Right atrium auricular region (tissue), 2 donors: ENCODE measurements at places on chromosomes 2 and 18. TPM values are rescaled to one million over a fixed set of nuclear protein-coding genes. Genes with fewer than 3 reads are reported as not detected.

GRCh38 chr2:19033240-19033639 is 325.2 kb downstream of the OSR1 start:
- H3K27ac ChIP-seq: no peak overlapping the region
- no peak for DNase-seq
- H3K27me3 ChIP-seq: no peaks in the 10 kb centered on the region
- no peaks in the 10 kb centered on the region for H3K36me3 ChIP-seq
- no peak overlapping the region for H3K4me3 ChIP-seq

GRCh38 chr2:29246383-29247300 is 131.4 kb downstream of the CLIP4 start:
- no peak overlapping the region for H3K27ac ChIP-seq
- no peaks in the 10 kb centered on the region for H3K27me3 ChIP-seq

- H3K36me3 ChIP-seq: no peaks in the 10 kb centered on the region
- H3K27me3 ChIP-seq: no peaks in the 10 kb centered on the region
- no peaks in the 10 kb centered on the region for H3K4me1 ChIP-seq
- DNase-seq: no peak
- no peak overlapping the region for H3K4me3 ChIP-seq
These were observed 312.4 kb downstream of the METTL4 start for GRCh38 chr18:2258954-2259353.

DNA sequence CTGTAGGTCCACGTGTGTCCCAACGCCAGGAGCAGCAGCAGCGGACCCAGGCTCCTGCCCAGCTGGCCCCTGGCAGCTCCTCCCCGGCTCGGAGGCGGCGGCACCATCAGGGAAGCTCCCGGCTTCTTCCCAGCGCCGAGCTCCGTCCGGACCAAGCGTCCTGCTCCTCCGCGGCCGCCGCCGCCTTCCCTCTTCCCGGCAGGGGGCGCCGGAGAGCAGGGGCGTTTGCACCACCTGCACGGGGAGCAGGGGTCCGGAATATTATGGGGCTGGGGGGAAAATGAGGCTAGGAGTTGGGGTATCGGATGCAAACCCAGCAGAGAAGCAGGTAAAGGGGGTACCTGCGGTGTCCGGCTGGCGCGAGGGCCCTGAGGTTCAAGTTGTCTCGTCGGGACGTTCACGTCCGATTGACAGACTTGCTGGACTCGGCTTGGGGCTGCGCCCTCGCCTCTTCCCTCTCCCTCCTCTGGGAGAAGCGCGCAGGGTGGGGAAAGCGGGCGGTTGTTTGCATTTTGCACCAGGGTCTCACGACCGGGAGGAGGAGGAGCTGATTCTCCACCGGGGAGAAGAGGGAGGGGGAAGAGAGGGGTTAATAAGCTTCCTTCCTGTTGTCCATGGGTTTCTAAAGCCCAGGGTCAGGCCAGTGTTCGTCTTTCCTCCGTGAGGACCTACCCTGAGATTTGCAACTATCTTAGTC is at the start of gene CCBE1:
Gene CCBE1, minus strand, starts transcription at position 188 of the 697 bp plus-strand sequence.
- peaks cover 26% of the 10 kb centered on the region for H3K4me1 ChIP-seq
- no peaks in the 10 kb centered on the region for H3K36me3 ChIP-seq
- H3K27me3 ChIP-seq: no peaks in the 10 kb centered on the region
- DNase-seq: peak; percentile 59
- H3K4me3 ChIP-seq: peak within 1 kb of the TSS; percentile 49

GRCh38 chr18:31657823-31658669 is 26.3 kb downstream of the B4GALT6 start:
- no peaks in the 10 kb centered on the region for H3K36me3 ChIP-seq
- H3K4me3 ChIP-seq: no peak overlapping the region
- H3K27ac ChIP-seq: no peak overlapping the region

DNA sequence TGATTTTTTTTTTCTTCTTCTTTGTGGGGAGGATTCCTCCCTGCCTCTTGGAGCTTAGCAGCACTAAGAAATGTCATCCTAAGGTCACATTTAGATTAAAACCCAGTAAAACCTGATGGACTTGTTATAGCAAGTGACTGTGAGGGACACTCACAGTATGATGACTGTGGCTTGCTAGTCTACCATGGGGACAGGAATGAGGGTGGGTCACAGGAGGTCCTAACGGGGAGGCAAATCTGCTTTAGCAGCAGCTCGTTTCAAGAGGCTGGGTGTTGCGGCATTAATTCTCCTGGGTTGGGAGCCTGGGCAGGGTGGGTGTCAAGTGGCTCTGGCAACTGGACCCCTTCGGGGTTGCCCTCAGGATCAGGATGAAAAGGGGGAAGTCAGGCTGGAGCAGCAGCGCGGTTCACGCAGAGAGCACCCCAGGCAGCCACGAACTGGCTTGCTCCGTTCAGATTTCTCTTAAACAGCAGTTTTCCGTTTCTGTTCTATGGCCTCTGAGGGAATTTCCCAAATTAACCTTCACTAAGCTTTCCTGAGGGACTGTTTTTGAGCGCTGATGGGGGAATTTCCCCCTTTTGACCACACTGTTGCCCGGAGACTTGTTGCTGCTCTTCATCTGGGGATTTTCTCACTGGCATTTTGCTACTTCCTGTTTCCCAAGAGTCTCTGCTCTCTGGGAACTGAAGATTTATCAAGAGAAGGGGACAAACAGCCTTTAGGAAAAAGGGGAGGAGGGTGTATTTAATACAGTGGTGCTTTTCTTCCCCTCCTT is 59.8 kb upstream of the PELI1 start:
- H3K36me3 ChIP-seq: no peaks in the 10 kb centered on the region
- no peak for DNase-seq
- H3K27ac ChIP-seq: peak overlapping the region; percentile 80
- peaks cover 34% of the 10 kb centered on the region for H3K4me1 ChIP-seq

GRCh38 chr2:112960230-112960825 is 17.5 kb upstream of the IL36G start:
- no peaks in the 10 kb centered on the region for H3K4me1 ChIP-seq
- H3K27me3 ChIP-seq: no peaks in the 10 kb centered on the region
- DNase-seq: no peak

- peaks cover 32% of the 10 kb centered on the region for H3K4me1 ChIP-seq
- H3K36me3 ChIP-seq: peaks cover 7% of the 10 kb centered on the region
- DNase-seq: no peak
- H3K4me3 ChIP-seq: no peak overlapping the region
- no peak overlapping the region for H3K27ac ChIP-seq
- no peaks in the 10 kb centered on the region for H3K27me3 ChIP-seq
These were observed 64.1 kb downstream of the ZCCHC2 start for GRCh38 chr18:62586781-62587487.

DNA sequence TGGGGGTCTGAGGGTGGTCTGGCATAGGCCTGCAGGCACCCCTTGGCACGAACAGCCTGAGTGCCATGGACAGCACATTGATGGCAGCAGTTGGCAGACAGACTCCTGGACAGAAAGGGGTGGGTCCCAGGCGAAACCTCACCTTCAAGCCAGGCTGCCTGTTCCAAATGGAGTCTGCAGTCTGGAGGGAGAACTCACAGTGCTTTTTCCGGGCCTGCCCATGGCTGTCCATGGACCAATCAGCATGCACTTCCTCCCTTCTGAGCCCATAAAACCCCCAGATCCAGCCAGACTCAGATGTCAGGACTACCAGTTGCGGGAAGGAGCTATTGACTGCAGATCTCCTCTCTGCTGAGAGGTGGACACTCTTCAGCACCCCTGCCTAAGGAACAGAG is 694.6 kb upstream of the ACVR2A start:
- H3K36me3 ChIP-seq: no peaks in the 10 kb centered on the region
- no peak for DNase-seq
- no peaks in the 10 kb centered on the region for H3K27me3 ChIP-seq
- no peak overlapping the region for H3K4me3 ChIP-seq
- no peak overlapping the region for H3K27ac ChIP-seq

DNA sequence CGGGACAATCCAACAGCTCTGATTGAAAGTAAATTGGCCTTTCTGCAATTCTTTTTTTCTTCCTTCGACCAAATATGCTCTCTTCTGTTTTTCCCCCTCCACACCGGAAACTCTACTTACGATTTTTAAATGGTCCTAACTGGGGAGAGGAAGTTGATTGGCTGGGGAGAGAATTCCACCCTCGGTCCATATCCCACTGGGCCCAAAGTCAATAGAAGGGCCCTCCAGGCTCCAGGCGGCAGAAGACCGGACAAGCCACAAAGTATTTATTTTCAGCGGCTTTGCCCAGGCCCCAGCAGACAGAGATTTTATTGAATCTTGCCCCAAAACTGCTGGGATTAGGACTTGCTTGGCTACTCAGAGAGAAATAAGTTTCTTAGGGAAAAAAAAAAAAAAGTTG is 37.1 kb upstream of the SMAD7 start:
- H3K4me1 ChIP-seq: no peaks in the 10 kb centered on the region
- H3K36me3 ChIP-seq: no peaks in the 10 kb centered on the region
- no peak overlapping the region for H3K4me3 ChIP-seq
- DNase-seq: no peak
- H3K27me3 ChIP-seq: no peaks in the 10 kb centered on the region

DNA sequence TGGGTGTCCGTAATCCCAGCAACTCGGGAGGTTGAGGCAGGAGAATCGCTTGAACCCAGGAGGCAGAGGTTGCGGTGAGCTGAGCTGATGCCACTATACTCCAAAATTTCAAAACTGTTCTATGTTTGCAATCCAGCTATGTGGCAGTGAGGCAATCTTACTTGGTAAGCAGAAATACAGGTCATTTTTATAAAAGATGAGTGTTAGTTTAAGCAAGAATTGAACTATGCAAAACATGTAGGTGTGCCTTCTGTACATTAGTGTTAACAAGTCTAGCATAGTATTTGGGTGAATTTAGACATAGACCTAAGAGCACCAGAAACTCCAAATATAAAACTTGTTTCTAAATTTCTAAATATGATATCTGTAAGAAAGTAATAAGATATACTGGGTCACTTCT is 7.2 kb downstream of the DSC1 start:
- H3K4me3 ChIP-seq: no peak overlapping the region
- peaks cover 21% of the 10 kb centered on the region for H3K36me3 ChIP-seq
- H3K4me1 ChIP-seq: no peaks in the 10 kb centered on the region
- H3K27me3 ChIP-seq: no peaks in the 10 kb centered on the region
- H3K27ac ChIP-seq: no peak overlapping the region
- DNase-seq: no peak

PLCL1 gene
- 32.0 TPM for total RNA-seq

CCL20 gene
- total RNA-seq: not detected

CDKL4 gene
- 0.79 TPM for total RNA-seq

ALPP gene
- total RNA-seq: not detected

UGT1A8 gene
- not detected for total RNA-seq

PROKR1 gene
- not detected for total RNA-seq

SLC66A3 gene
- 18.7 TPM for total RNA-seq

TDRD15 gene
- total RNA-seq: not detected

FIGN gene
- total RNA-seq: 8.9 TPM

MROH2A gene
- total RNA-seq: not detected
